Naive B cell (primary cell): ENCODE measurements at places on chromosomes 7 and 10.
A peak's percentile ranks its signal among the peaks of the same experiment; 100 is the strongest.

- DNase-seq = no peak
These were observed 126.1 kb upstream of the DNAJB12 start for GRCh38 chr10:72480861-72481260.

GRCh38 chr10:69375307-69376151 is 41.2 kb downstream of the TACR2 start:
- no peak for DNase-seq

- DNase-seq = no peak
These were observed 17.0 kb upstream of the TIAL1 start for GRCh38 chr10:119613741-119614140.

- no peak for DNase-seq
These were observed 136.3 kb upstream of the ANK3 start for GRCh38 chr10:60525716-60526585.

- no peak for DNase-seq
These were observed 32.9 kb downstream of the SVOPL start for GRCh38 chr7:138668229-138668596.

- no peak for DNase-seq
These were observed 171.6 kb downstream of the PIP4K2A start for GRCh38 chr10:22542773-22543172.

- peak; percentile 46 for DNase-seq
These were observed 59.1 kb downstream of the STK32C start for GRCh38 chr10:132248455-132249225.
